ENCODE measurements at places on chromosomes 4 and X.
A peak's percentile ranks its signal among the peaks of the same experiment; 100 is the strongest.

DNA sequence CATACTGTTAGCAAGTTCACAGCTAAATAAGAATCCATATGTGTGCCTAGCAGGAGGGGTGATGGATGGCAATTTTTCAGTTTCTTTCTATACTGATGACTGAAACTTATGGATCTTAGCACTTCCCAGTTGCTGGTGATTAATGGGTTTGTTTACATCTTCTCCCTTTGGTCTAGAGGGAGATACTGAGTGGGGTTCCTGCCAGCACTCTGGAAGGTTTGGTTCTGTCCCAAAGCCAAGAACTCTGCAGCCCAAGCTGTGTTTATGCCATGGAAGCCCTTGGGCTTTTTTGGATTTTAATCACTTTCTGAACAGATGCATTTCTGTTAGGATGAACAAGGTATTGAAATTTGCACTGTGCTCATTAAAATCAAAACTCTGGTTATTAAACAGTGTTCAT, 43.5 kb downstream of the DDIT4L start:
- no peak for DNase-seq

DNA sequence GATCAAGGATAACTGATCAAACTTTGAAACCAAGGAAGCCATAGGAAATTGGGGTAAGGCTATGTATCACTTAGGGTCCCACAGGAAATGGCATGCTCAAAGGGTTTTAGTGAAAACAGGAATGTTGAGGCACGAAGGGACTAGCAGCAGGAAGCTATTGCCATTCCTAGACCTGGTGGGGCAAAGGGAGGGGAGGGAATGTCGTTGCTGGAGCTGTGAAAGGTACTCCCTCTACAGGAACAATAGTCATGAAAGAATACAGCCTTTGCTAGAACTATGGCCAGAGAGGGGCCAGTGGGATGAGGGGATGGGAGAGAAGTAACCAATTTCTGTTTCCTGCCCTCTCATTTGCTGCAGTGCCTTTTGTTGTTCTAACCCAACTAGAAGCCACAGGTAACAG, 11.9 kb downstream of the REPS2 start:
- no peak for DNase-seq

GRCh38 chrX:25941087-25941486, 197.1 kb upstream of the MAGEB18 start:
- no peak for DNase-seq

- no peak for DNase-seq
Measured at GRCh38 chr4:121642876-121643585, 53.7 kb downstream of the ANXA5 start.

DNA sequence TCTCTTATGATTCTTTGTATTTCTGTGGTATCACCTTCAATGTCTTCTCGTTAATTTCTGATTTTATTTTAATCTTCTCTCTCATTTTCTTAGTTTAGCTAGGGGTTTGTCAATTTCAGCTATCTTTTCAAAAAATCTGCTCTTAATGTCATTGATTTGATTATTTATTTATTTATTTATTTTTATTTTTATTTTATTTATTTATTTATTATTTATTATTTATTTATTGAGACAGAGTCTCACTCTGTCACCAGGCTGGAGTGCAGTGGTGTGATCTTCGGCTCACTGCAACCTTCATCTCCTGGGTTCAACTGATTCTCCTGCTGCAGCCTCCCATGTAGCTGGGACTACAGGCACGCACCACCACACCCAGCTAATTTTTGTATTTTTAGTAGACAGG, 194.1 kb downstream of the SCFD2 start:
- no peak for DNase-seq

DNA sequence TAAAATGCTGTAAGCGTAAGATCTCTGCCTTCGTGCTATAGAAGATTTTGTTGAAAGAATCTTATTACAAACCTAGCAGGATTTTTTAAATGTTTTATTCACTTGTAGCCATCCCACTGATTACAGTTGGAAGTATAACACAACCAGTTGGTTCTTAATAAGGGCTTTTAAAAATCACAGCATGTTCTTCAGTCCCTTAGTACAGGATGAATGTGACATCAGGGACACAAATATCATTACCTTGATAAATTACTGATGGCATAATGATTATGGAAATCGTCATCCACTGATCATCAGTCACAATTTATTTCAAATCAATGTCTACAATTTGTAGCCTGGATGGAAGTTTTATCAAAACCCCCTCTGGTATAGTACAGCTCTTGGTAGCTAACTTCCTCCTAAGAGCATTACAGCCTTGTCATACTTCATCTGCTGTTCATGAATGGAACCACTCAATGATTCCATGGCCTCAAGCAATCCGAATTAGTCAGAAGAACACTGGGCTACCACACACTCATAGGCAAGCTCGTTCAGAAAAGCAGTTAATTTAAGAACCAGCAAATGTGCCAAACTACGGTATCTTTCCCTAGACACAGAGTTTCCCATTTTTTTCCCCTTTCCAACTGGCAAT, 389.2 kb upstream of the TENM3 start:
- DNase-seq, result no peak

DNA sequence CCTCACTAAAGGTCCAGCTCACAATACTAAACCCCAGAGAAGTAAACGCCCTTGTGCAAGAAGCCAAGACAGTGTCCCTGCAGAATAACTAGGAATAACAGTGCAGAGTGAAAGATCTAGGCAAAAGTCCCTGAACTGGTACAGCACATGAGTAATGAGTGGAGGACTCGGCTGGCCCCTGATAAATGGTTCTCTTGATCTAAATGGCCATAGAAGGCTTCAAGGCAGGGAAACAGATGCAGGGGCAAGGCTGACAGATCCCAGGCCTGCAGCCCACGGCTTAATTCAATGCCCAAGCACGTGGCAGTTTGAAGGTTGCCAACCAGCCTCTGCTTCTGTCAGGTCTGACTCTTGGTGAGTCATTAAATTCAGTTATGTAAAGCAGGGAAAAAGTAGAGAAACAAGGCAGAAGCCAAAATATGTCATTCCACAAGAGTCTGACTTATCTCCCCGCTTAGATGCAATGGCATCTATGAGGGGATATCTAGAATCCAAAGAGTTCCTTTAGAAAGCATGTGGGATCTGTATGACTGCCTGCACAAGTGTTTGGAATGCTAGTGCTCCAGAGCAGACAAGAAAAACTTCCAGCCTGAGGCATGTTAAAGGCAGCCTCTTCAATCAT, 121.3 kb downstream of the PRDM5 start:
- no peak for DNase-seq

DNA sequence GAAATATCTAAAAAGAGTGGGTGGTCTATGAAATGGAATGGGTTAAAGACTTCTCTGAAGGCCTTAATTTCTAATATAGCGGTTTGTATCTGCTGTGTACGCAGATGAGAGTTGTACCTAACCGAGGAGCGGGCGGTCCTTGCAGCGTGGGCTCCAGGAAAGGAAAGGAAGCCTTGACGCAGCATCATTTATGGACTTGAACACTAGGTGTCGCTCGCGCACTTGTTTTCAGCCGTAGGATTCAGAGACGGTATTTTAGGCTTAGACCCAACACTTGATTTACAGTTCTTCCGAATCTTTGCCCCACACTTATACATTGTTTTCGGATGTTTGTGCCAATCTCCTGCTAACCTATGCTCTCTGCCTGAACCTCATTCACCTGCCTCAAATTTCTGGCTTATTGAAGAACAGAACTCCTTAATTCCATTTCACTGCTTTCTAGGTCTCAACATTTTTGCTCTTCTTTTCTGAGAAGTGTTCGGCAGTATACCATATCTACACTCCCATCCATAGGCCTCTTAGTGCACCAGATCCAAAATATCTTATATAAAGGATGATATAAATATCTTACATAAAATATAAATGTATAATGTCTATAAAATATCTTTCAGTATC, 48.9 kb upstream of the AADAT start:
- DNase-seq, result peak; percentile 49

DNA sequence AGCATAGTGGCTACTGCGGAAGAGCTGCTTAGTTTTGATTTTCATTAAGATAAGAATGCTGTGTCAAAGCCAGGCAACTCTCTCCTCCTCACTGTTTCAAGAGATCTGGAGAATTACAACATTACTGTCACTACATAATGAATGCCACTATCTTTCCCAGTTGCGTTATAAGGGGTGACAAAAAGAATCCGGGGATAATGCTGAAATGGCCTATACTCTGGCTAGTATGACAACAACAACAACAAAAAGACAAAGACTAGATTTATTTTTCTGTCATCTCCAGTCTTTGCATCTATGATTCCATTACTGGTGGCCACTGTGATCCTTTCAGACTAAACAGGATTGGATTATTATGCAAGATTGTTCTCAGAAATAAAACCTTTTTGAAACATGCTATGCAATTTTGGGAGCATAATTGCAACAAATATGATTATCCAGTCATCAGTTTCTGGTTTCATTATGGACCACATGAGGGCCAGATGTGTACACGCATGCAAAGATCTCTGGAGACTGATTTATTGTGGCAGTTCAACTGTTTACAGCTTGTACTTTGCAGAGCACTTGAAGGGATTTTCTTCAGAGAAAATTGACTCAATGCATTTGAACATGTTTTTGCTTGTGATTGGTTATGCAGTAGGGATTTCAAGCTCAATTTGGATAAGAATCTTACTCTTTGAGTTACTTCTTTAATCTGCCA, 31.1 kb upstream of the SPANXB1 start:
- DNase-seq, result no peak
